AG04450 (cell line): ENCODE measurements at places on chromosomes 1 and 21. TPM values are rescaled to one million over a fixed set of nuclear protein-coding genes. Genes with fewer than 3 reads are reported as not detected.

DOCK7 gene
- polyA plus RNA-seq, result 79.6 and 111 TPM in 2 replicates

S100A11 gene
- polyA plus RNA-seq, result 693 and 1,000 TPM in 2 replicates

SAMD13 gene
- polyA plus RNA-seq, result 0.99 and 1.0 TPM in 2 replicates

CDC42BPA gene
- polyA plus RNA-seq, result 25.4 and 30.7 TPM in 2 replicates

LAPTM5 gene
- 0.43 and 0.53 TPM in 2 replicates for polyA plus RNA-seq

COL11A1 gene
- polyA plus RNA-seq, result 8.2 and 8.3 TPM in 2 replicates

KCNK1 gene
- polyA plus RNA-seq, result 0.53 and 0.66 TPM in 2 replicates

PBX1 gene
- 46.6 and 49.9 TPM in 2 replicates for polyA plus RNA-seq

CTH gene
- polyA plus RNA-seq, result 7.9 and 9.6 TPM in 2 replicates

CD1E gene
- polyA plus RNA-seq, result not detected in 2 replicates

NBPF12 gene
- polyA plus RNA-seq, result 9.4 and 10.4 TPM in 2 replicates

EDARADD gene
- not detected in 2 replicates for polyA plus RNA-seq

ATP6V1G3 gene
- not detected in 2 replicates for polyA plus RNA-seq
